ENCODE measurements at places on chromosomes 11 and 22.

GRCh38 chr11:86117712-86118063, 48.8 kb upstream of the PICALM start:
- no peak for DNase-seq

- DNase-seq = no peak
Observed at GRCh38 chr11:75279273-75279672, 38.7 kb downstream of the TPBGL start.

DNA sequence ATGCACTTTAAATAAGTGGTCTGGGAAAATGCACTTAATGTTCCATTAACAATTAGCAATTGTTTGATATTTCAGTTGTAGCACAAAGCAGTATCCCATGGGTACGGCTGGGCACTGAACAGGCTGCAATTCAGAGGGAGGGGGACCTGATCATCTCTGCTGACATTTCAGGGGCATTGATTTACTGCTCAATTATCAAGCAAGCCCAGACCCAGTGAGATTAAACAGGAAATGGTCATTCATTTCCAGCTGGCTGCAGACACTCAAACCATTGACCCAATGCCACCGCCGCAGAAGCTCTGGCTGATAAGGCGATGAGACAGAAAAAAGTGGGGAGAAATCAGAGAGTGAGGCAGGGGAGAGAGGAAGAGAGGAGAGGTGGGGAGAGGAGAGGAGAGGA, 1.2 kb downstream of the GPR83 start:
- no peak for DNase-seq

DNA sequence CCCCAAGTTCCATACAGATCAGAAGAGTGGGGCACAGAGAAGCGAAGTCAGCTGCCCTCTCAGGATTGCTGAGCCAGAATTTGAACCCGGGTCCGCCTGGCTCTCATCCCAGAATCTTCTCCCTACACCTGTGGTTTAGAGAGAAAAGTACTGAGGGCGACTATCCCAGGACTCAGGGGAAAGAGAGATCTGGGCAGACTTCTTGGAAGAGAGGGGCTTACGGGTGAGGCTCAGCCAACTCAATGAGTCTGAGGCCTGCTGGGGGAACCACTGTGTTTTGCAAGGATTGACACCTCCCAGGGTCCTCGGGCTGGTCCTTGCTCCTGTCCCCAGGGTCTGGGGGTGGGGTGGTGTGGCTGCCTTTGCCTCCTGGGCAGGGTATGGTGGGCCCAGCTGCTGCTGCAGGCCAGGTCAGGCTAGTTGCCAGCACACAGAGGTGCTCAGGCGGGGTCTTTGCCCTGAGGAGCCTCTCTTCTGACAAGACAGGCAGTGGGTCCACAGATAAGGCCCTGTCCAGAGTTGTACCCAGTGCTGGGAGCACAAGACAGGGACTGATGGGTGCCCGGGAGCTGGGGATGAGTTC, 1.2 kb downstream of the CAPN5 start:
- no peak for DNase-seq

- DNase-seq = no peak
Observed at GRCh38 chr11:128920666-128921065, 22.0 kb downstream of the TP53AIP1 start.

- DNase-seq = no peak
Observed at GRCh38 chr11:130641876-130642275, 193.4 kb downstream of the ADAMTS15 start.

DNA sequence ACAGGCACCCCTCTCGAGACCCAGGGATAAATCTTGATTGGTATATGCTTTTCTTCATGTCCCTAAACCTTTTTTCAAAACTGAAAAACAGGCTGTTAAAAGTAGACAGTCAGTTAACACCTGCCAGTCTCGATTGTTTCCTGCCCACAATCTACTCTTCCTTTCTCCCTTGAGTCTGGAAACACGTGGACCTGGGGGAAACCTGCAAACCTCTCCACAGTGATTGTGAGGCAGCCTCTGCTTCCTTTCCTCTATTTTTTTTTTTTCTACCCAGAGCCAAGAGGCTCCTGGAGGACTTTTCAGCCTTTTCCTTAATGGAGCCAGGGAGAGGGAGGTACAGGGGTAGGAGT, 69.4 kb upstream of the CLMP start:
- no peak for DNase-seq

DNA sequence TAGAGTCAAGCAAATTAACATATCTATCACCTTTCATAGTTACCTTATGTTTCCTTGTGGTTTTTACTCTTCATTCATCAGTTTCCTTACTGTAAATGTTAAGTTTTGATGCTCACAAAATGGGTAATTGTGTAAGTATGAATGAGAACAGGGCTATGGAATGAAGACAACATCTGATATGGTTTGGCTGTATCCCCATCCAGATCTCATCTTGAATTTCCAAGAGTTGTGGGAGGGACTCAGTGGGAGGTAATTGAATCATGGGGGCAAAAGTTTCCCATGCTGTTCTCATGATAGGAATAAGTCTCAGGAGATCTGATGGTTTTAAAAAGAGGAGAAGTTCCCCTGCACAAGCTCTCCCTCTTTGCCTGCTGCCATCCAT, 107.6 kb downstream of the CCDC34 start:
- no peak for DNase-seq

GRCh38 chr11:104524254-104524653, 360.3 kb upstream of the PDGFD start:
- DNase-seq = no peak

GRCh38 chr22:44357966-44358465, 45.3 kb upstream of the SHISAL1 start:
- no peak for DNase-seq

GRCh38 chr11:26847459-26847858, 125.6 kb upstream of the SLC5A12 start:
- DNase-seq = no peak

- no peak for DNase-seq
Observed at GRCh38 chr22:44063462-44064371, 39.6 kb downstream of the PARVB start.

DNA sequence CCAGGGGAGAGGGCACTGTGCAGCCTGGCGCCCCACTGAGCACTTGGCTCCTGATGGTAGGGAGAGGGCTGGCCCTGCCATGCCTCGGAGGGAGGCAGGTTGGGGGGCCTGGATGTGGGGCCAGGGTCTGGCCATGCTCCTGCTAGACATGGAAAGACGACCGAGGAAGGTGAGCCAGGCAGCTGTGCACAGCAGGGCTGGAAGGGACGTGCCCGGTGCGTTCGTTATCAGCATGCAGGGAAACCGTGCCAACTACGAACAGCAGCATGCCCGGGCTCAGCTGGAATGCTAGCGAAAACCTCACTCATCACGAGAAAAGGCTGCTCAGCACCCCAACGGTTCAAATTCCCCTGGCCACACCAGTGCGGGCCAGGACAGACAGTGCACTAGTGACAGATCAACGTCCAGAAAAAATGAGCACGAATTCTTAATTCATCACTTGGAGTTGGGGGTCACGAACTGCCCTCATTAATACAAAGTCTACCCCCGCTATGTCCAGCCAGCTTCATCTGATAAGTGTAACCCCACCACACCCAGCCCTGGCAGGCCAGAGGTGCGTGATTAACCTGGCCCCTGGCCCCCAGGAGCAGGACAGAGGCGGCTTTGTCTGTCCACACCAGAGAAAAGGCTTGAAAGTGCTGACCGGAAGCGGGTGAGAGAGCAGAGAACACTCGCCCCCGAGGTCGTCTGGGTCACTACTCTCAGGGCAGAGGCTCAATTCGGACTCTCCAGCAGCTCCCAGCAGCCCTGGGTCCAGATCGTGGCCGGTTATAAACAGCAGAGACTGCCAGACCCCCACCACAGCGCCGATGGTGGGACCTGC, 84.2 kb downstream of the CELSR1 start:
- no peak for DNase-seq

DNA sequence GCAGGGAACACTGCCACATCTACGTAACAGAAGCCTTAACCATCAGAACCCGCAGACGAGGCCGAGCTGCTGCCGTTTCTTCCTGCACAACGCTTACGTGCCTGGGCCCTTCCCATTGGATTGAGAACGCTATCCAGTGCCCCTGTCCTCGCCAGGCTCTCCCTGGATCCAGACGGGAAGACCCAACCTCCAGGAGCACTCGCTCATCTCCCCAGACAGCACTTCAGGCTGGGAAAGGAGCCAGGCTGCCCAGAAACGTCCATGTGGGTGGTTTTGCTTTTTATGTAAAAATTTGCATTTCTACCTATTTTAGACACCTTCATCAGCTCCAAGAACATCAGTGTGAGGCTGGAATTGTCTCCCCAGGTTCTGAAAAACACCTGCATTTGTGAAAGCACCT, 7.3 kb upstream of the CRYBB3 start:
- DNase-seq = no peak

DNA sequence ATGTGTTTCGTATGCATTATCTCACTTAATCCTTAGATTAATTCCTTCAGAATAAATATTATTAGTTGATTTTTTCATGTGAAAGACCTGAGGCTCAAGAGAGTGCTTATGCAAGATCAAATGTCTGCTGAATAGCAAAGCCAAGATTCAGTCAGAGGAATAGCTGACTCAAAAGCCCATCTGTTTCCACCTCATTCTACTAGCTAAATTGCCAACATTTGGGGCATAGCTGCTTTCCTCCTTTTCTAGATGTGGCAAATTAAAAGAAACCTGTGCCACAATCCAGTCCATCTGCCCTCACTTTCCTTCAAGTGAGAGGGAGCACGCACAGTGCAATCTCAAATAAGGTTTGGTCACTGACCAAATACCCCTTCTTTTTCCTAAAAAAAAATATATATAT, 121.1 kb downstream of the PAX6 start:
- DNase-seq = no peak

DNA sequence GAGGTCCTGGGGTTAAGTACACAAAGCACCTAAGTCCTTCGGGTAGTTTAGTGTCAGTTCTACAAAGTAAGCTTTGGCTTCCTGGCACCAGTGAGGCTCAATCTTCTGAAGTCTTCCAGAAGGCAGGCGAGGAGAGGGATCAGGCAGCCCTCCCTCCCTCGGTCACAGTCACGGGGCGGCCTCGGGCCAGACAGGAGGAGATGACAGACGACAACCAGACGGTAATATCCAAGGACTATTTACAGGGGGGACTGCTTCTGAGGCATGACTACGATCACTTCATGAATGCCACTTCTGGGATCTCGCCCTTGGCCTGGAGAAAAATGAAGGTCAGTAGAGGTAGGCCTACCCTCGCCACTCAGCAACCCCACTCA, 383 bp upstream of the TMEM223 start:
- DNase-seq = no peak
